ENCODE measurements at places on chromosomes 5 and 9. TPM values are rescaled to one million over a fixed set of nuclear protein-coding genes. Genes with fewer than 3 reads are reported as not detected.

DNA sequence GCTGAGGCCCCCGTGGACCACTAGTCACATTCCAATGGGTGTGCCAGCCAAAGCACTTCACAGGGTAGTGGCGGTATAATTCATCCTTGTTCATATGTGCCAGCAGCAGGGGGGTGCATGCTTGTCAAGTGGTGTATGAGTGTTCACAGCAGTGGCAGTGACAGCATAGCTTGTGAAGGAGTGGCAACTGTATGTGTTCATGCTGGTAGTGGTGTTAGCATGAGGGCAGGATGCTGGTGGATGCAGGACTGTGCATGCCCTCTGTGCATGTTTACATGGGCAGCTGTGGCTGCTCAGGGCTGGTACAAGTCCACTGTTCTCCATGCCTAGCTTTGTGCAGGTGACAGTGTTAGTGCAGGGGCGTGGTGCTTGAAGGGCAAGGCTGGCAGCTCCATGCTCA lies 253.4 kb upstream of the DMAC1 start:
- no peak for DNase-seq

FOXD4L5 gene
- 0.23 TPM for total RNA-seq

RNF180 gene
- 7.3 TPM for total RNA-seq

PCDHAC2 gene
- total RNA-seq = 2.3 TPM

- no peak for DNase-seq
Observed at GRCh38 chr5:132734687-132735086, 2.7 kb downstream of the KIF3A start.

GARIN3 gene
- total RNA-seq = not detected

GRCh38 chr5:179219661-179220620 lies 125.3 kb downstream of the ADAMTS2 start:
- no peak for DNase-seq

All from endodermal cell (in vitro differentiated cells).